ENCODE measurements at places on chromosomes 2 and 18.
A peak's percentile ranks its signal among the peaks of the same experiment; 100 is the strongest.

DNA sequence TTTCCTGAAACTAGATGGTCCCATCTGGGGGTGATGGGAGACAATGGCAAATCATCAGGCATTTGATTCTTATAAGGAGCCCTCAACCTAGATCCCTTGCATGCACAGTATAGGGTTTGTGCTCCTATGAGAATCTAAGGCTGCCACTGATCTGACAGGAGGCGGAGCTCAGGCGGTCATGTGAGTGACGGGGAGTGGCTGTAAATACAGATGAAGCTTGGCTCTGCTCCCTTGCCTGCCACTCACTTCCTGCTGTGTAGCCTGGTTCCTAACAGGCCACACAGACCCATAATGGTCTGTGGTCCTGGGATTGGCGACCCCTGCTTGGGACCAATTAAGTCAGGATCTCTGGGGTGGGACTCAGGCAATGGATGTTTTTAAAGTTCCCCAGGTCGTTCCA, 293.4 kb downstream of the ZNF521 start:
- no peak for DNase-seq

GRCh38 chr2:188079196-188079595, 212.5 kb upstream of the GULP1 start:
- DNase-seq = peak; percentile 16

DNA sequence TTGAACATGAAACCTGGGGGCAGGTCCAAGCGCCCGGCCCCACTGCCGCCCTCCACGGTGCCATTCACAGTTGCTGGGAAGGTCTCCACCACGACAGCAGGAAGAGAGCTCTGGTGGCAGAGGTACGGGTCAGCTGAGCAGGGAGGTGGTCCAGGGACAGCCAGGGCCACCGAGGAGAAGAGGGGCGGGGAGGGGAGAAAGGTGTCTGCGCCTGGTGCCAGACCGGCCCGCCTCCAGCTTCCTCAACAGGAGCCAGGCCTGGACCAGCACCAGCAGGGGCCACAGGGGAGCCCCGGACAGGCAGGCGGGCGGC, 56.2 kb downstream of the BIN1 start:
- DNase-seq = no peak

- DNase-seq = no peak
Measured at GRCh38 chr2:173553593-173553992, 198.9 kb downstream of the CDCA7 start.

- no peak for DNase-seq
Measured at GRCh38 chr2:16553226-16553625, 112.4 kb downstream of the CYRIA start.

GRCh38 chr2:195342061-195342460, 315.0 kb upstream of the SLC39A10 start:
- DNase-seq = no peak

DNA sequence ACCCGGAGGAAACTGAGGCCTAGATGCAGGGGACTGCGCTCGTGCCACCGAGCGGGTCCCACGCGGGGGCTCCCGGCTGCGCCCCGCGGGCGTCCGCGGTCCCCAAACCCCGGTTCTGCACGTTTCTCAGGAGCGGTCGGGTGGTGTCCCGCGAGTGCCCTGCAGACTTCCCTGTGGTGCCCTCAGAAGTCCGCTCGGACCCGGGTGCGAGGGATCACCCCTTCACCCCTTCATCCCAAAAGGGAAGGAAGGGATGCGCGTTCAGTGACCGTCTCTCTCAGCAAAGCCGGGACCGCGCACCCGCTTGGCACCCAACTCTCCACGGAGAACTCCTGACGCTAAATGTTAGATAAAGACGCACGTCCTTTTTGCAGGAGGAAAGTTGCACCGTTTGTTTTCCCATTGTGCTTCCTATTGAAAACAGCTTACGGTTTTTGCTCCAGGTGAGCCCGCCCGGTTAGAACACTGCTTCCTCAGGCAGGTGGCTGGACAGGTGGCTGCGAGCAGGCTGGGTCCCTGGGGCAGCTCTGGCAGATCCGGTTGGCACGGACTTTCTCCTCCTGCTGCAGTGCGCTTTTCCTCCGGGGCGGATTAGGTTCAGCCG, 779 bp downstream of the DGKD start:
- DNase-seq = no peak

DNA sequence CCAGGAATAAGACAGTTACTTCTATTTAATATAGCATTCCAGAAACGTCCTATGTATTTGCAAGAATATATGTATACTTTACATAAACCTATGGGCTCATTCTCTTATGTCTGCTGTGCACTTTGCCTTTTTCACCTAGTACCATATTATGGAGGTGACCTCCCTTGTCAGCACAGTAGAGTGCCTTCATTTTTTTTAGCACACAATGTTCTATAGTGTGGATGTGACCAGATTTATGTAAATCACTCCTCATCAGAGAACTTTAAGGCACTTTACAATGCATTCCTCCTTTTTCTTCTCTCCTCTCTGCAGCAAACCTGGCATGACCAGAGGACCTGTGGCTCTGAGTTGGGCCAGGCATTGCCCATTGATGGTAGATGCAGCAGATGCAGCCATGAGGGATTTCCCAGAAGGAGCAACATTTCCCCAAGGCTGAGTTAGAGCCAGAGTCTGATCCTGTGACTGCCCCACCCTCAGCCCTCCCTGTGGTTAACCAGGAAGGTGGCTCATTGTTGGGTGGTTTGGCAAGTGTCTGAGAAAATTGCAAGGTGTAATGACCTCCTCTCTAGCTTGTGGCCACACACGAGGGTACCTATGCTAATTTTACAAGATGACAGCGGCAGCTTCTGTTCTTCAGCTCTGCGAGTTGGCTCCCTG, 76.5 kb upstream of the DLX2 start:
- no peak for DNase-seq

GRCh38 chr2:105403783-105404698, 5.2 kb upstream of the FHL2 start:
- DNase-seq = peak; percentile 61

DNA sequence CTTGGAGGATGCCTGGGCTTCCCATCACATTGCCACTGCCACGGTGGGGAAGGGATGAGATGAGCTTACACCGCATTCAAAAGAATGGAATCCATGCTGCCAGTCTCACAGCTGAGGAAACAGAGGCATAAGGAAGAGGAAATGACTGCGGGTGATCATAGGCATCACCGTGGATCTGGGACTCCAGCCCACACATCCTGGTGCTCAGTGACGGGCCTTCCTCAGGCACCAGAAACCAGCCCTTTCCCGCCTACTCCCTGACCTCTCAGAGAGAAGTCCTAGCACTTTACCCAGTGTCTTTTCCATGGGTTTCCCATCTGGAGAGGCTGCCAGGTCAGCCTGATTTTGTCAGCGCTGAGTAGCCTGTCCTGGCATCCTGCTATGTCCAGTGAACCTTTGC, 5.3 kb upstream of the PLB1 start:
- no peak for DNase-seq

DNA sequence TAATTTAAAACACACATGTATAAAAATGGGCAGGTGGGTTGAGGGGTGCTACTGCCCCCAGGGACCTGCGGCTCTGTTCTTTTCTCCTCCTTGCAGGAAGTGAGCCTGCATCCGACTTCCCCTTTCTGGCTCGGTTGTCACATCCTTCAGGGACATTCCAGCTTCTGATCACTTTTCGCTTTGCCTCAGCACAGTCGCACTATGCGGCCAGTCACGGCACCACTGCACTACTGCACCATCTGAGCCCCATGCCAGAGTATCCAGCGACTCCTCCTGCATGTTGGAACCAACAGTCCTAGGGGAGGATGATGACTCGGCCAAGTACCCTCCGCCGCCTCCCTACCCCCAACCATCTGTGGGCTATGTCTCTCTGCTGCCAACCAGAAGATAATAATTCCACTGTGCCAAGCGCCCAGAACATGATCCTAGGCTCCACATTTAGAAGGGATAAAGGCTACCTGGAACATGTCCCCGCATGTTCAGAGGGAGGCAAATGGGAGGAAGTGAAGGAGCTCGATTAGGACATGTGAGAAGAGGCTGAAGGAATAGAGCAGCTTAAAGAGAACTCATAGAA, 17.6 kb downstream of the CDC42EP3 start:
- DNase-seq = no peak

DNA sequence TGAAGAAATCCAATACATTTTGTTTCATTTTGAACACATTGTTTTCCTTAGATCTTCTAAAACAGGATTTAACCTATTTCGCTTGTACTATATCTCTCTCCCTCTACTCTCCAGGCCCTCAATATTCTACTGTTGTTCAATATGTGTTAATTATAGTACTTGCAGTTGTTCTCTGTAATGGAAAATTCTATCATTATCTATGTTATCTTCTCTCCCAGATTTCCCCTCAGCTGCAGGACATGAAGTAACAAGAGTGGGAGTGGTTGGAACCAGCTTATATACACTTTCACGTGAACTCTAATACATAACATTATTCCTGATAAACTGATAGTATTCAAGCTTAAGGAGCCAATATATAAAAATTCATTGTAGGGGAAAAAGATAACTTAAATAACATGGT, 7.0 kb upstream of the STRN start:
- DNase-seq = no peak

GRCh38 chr2:46134531-46135227, 162.5 kb upstream of the EPAS1 start:
- DNase-seq = no peak

- no peak for DNase-seq
Measured at GRCh38 chr2:233639860-233640259, 3.6 kb downstream of the UGT1A10 start.

DNA sequence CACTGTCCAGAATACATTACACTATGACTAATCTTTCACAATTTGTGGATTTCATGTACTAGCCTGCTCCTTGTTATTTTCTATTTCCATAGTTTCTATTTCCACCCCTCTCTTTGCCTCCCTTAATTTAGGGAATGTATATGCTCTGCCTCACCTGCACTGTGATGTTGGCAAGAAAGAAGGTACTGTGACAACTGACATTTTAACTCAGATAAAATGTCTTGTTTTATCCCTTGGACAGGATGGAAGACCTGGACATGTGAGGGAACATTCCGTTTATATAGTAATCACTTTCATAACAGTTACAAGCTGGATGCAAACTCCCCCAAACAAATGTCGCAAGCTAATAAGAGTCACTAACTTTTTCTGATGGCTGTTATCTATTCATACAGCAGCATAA, 21.5 kb upstream of the DSG3 start:
- DNase-seq = no peak

GRCh38 chr2:136919682-136920081, 154.3 kb downstream of the THSD7B start:
- no peak for DNase-seq

DNA sequence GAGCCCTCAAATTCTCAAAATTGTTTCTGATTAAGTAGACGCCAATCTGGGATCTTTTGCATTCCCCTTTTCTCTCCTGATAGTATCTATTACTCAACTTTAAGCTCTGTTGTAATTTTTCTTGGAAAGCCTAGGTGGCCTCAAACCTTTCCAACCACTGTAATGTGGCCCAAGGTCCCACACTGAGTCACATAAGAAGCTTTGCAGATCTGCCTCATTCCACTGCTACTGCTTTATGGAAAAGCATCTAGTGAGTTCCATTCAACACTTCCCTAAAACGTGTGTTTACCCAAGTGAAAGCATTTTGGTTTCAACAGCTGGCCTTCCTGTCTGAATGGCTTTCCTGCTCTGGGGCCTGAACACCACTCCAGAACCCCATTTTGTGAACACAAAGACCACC, 493.6 kb upstream of the SPHKAP start:
- no peak for DNase-seq

DNA sequence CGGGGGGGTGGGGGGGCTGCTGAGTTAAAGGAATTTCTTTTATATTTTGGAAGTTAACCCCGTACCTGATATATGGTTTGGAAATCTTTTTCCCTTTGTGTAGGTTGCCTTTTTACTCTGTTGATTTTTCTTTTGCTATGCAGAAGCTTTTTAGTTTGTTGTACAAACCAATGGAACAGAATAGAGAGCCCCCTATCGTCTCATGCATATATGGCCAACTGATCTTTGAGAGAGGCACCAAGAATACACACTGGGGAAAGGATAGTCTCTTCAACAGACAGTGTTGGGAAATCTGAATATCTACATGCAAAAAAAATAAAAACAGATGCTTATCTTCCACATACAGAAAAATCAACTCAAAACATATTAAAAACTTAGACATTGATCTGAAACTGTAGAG, 647.8 kb upstream of the KLHL29 start:
- no peak for DNase-seq

- no peak for DNase-seq
Measured at GRCh38 chr2:196249860-196250259, 78.5 kb upstream of the STK17B start.

GRCh38 chr18:31776093-31776492, 15.4 kb upstream of the SLC25A52 start:
- no peak for DNase-seq

DNA sequence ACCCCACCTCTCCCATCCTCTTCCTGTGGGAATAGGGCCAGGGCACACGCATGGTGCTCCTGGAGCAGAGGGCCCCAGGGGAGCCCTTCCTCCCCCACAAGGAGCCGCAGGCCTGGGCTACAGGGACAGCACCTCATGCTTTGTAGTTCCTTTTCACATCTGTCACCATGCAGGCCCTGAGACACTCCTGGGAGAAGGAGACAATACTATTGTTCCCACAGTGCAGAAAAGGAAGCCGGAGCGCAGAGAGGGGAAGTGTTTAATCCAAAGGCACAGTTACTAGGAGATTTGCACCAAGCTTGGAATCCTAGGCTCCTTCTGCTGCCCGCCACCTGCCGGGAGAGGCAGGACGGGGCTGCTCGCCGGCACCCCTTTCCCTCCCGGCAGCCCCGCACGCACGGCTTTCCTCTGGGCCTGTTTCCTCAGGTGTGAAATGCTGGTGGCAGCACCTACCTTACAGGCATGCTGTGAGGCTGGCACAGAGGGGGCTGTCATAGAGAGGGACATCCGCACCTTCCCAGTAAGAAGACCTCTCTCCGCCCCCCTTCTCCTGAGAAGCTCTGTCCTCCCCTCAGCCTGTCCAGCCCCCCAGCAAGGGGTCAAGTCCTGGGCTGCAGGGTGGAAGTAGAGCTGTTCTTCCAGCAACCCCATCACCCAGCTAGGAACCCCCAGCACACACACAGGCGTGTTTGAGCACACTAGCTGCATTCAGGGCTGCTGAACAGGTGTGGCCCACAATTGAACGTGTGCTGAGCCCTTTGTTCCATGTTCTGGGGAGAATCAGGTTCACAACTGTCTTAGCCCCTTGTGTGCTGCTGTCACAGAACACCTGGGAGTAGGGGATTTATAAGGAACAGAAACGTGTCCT, 62.6 kb downstream of the SMAD7 start:
- DNase-seq = no peak

- no peak for DNase-seq
Measured at GRCh38 chr2:118231759-118232158, 143.5 kb downstream of the INSIG2 start.

DNA sequence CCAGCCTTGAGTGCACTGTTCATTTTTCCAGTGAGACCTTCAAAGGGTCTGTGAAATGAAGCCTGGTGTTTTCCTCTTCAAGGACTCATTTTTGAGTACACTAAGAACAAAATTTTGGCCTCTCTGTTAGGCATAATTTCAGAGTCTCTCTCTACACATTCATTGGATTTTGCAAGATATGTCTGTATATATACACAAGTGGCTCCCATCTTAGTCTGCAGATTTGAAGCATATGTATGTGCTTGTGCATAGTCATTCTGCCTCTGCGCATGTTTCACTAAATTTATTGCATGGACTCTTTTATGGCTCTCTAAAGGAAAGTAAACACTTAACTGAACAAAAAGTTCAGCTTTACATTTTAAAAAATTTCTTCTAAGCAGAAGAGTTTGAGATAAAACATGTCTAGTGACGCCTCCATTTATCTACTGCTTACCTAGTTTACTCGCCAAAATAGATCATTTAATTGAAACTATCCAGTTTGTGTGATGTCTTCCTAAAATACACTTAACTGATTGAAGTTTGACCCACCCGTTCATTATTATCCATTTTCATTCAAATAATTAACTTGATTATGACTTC, 145.9 kb downstream of the FMNL2 start:
- no peak for DNase-seq

GRCh38 chr18:12449051-12449785, 41.5 kb downstream of the PRELID3A start:
- DNase-seq = no peak

All from amniotic stem cell (primary cell).